ENCODE measurements at places on chromosomes 16 and 17.

- no peak for DNase-seq
Measured at GRCh38 chr17:49989518-49989880, 5.5 kb downstream of the DLX3 start.

DNA sequence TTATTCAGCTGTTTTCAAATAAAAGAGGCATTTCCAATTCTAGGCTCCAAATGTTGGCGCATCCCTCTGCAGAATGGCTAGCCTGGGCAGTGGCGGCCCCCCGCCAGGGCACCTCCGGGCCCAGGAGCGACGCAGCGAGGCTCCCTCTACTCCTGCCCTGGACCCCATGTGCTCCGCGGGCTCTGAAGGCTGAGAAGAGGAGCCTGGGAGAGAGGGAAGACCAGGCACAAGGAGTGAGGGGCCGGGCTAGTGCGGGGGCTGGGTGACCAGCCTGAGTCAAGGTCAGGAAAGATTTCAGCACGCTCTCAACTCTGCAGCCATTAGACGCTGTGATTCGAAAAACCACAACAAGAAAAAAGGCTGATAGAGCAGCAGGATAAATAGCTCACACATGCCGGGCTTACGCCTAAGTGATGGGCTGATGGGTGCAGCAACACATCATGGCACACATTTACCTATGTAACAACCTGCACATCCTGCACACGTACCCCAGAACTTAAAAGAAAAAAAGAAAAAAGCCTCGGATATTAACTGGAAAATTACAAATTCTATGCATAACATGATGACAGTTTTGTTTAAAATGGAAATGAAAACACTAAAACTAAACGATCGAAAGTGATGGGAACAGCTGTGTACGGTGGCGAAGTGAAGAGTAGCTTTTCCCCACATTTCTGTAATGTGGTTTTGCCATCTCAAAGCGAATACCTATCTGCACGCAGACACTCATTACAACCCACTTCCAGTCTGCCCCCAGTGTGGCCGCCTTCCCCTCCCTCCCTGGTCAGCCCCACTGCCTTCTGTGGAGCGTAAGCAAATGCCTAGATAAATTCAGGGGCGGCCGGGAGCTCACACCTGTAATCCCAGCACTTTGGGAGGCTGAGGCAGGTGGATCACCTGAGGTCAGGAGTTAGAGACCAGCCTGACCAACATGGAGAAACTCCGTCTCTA, 44.4 kb downstream of the MAP1LC3B start:
- no peak for DNase-seq

GRCh38 chr16:26493751-26494150, 573.0 kb upstream of the C16orf82 start:
- no peak for DNase-seq

DNA sequence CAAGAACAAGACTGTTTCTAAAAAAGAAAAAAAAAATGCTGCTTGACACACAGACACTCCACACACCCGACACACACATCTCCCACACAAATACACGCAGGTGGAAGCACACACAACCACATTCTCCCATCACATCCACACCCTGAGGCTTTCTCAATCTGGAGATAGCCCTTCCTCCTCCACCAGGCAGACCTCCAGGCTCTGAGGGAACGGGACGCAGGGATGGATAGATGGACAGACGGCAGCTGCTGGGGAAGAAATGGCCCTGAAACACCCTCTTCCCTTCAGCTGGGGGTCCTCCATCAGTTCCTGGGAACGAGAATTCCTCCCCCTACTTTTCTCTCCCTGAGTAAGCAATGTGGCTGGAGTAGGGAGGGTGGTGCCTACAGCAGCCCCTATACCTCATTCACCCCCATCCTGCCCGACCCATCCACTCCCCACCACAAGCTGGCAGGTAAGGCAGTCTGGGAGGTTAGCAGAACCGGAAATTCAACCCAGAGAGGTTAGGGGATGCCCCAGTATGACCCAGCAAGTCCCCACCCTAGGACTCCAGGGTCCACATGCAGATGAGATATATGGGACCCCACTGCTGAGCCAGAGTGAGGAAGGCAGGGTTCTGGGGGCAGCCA, 4.1 kb upstream of the LITAFD start:
- DNase-seq: no peak

DNA sequence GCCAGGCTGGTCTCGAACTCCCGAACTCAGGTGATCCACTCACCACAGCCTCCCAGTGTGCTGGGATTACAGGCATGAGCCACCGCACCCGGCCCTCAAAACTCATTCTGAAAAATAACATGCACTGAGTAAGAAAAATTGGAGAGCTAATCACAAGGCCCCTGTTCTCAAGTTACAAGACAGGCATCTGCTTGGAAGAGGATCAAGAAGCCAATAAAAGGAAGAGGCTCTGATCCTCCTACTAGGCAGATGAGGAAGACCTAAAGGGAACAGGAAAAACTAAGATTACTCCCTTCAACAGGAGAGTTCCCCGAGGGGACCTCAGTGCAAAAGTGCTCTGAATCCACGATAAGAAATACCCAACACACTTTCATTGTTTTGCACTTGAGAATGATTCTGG, 18.4 kb downstream of the BLMH start:
- no peak for DNase-seq

DNA sequence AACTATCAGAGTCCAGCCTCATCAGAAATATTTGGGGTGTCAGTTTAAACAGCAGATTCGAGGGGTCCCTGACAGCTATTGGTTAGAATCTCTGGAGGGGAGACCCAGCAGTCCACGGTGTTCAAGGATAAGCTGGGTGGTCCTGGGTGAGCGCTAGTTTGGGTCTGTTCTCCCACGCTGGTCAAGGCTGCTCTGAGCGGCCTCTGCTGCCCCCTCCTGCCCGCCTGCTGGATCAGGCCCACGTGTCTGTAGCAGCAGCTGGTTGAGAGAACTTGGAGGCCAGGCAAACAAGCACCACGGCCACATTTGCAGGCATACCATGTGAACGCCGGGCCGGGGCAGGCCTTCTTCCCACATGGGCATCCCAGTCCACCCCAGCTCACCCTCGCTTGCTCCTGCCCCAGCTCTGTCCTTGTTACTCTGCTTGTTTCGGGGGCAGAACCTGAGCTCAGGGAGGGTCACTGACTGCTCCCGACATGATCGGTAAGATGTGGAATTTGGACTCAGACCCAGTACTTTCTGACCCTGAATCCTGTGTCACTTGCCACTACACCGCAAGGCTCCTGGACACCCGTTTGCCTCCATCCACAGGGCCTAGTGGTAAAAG, 7.4 kb downstream of the FOXF1 start:
- no peak for DNase-seq

- no peak for DNase-seq
Measured at GRCh38 chr17:76382351-76382802, 2.0 kb upstream of the SPHK1 start.

DNA sequence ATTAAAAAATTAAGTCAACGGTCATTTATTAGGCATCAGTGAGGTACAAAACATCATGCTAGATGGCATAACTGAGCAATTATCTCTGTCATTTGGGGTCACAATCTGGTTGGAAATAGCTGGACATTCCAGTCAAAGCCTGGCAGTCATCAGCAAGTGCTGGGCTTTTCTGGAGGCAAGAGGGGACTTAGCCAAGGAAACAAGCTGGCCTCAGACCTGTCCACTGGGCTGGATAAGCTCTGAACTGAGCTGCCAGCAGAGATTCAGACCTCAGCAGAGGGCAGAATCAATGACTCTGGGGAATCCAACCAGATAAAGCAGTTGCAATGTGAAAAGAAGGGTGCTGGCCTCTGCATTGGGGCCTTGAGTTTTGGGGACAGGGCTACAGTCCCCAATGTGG, 161.9 kb upstream of the NOL11 start:
- DNase-seq: no peak

DNA sequence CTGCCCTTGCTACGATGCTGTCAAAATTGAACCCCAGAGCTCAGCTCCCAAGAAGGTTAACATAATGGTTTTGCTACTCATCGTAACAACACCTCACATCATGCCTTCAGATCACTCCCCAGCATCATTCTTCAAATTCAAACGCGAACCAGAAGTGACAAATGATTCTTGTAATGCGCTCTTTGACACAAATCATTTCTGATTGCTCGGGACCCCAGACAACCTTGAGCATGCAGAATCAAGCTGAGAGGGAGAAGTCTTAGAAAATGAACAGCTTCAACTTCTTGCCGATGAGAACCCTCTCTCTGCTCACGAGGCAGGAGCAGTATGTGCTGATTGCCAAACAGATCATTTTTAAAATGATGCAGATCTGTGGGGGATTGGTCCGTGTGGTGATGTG, 241.0 kb upstream of the ASIC2 start:
- no peak for DNase-seq

DNA sequence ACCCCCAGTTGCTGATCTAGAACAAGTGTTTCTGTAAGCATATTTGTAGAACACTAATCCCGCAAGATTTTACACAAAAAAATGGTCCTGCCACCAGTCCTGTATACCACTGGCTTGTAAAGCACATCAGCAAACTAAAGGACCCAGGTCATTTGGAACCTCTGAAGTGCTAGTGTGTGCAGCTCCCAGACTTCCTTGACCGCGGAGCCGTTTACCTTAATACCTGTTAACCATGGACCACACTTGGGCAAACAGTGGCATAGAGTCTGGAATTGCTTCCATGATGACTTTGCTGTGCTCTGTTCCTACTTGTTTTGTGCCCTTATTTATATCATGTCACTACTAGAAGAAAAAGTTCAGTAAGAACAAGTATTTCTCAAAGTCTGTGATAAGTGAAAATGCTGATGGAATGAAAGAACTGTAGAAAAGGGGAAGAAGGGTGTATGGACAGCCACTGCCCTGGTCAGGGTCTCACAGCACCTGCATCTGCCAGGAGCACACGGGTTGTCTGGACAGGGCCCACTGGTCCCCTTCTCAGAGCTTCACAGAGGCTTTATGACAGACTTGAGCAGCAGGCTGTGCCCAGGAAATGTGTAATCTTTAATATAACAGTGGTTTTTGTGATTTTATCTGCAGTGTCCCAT, 29.3 kb downstream of the ALDH3A2 start:
- DNase-seq: no peak

GRCh38 chr17:77287432-77288068, 146.8 kb downstream of the SEC14L1 start:
- DNase-seq: no peak

- no peak for DNase-seq
Measured at GRCh38 chr16:56525236-56525635, 5.4 kb upstream of the BBS2 start.

- DNase-seq: no peak
Measured at GRCh38 chr16:58019866-58020538, 5.6 kb upstream of the MMP15 start.

DNA sequence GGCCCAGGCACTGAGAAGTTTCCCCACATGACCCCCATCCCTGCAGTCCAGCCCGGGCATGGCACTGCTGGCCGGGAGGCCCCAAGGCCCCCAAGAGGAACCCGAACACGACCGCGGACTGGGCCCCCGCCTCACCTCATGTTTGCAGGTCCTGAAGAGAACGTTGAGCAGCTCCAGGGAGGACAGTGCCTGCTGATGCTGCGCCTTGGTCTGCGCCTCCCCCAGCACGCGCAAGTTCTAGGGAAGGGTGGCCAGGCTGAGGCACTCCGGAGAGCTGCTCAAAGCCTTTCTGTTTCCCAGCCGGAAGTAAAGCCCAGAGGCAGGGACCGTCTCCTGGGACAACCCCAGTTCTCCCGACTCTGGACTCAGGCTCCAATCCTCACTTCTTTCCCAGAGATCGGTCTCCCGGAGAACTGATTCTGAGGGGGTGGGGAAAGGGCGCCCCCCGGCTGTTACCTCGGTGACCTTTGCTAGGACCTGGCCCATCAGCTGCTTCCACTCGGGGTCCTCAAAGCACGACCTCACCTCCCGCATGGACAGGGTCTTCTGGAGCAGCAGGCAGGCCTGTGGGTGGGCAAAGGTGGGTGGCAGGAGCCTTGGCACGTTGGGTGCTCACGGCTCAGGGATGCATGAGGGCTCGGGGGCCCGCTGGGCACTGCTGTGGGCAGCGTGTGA, 13.7 kb downstream of the MYBBP1A start:
- no peak for DNase-seq

GRCh38 chr17:9801505-9801904, 10.1 kb upstream of the DHRS7C start:
- no peak for DNase-seq

DNA sequence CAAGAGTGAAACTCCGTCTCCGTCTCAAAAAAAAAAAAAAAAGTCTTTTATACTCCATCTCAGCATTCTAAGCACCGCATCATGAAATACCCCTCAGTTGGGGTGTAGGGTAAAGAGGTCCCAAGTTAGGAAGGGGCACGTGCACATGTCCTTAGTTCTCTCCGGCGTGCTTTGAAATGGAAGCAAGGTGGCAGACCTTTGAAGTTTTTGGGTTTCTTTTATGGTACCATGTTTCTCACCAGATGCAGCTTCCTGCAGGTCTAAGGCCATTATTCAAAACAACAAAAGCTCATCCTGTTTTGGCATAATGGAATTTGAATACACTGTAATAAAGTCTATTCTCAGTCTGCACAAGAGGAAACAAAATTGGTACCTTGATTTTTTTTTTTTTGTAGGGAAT, 9.6 kb downstream of the EMC8 start:
- DNase-seq: no peak

DNA sequence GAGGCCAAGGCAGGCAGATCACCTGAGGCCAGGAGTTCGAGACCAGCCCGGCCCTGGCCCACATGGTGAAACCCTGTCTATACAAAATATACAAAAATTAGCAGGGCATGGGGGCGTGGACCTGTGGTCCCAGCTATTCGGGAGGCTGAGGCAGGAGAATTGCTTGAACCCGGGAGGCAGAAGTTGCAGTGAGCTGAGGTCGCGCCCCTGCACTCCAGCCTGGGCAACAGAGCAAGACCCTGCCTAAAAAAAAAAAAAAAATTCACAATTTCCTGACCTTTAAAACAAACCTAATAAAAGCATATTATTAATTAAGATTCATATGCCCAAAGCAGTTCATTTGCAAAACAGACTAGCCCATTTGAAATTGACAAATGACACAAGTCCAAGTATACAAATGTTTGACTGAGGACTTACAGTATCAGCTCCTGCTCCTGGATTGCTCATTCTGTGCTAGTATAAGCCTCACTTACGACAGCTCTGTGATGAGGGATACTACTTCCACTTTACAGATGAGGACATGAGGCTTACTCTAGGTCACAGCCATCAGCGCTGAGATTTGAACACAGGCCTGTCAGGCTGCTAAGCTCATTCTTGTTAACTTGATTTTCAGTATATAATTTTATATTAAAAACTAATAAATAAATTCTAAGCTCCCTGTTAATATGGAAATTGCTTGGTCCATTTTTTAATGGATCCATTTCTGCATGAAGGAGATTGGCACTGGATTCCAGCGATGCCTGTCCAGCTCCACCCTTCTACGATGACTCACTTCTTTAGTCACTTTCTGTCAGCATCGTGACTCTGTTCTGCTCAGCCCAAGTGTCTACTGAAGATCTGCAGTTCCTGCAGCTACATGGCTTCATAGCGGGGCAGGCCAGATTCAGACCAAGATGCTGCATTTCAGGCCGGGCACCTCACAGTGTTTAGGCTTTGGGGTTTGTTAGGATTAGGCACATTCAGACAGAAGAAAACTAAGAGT, 88.2 kb downstream of the WDR59 start:
- DNase-seq: no peak

Measured in NCI-H1048 (cell line).